ENCODE measurements at places on chromosomes 1 and 21. TPM values are rescaled to one million over a fixed set of nuclear protein-coding genes. Genes with fewer than 3 reads are reported as not detected.

GRCh38 chr1:19478322-19478721 is 7.0 kb downstream of the CAPZB start:
- no peak for DNase-seq

- peak; percentile 87 for DNase-seq
These were observed at the start of gene PNRC2 for GRCh38 chr1:23959461-23960290. Gene PNRC2, plus strand, starts transcription at chr1:23959828. Its CDS starts 1,630 bp downstream, at chr1:23961458.

GRCh38 chr1:221644663-221645258 is 97.1 kb downstream of the DUSP10 start:
- no peak for DNase-seq

GRCh38 chr21:22679207-22679606 is 1681.0 kb downstream of the NCAM2 start:
- no peak for DNase-seq

The NEXN gene
- 116 TPM for total RNA-seq

DNA sequence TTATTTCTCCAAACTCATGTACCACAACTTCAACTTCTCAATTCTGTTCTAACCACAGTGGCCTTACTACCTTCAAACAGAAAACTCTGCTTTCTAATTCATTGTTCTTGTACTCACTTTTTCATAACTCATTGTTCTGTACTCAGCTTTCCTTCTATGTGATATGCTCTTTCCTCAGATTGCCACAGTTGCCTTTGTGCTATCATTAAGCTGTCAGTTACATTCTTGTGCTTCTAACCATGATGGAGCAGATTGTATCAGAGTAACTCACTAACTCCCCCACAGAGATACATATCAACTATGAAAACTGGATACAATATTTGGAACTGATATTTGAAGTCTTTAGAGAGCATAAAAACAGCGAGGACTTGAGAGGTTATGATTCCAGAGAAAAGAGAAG is 1213.7 kb downstream of the KCNT2 start:
- no peak for DNase-seq

GRCh38 chr21:45056296-45056904 is 18.0 kb upstream of the ADARB1 start:
- no peak for DNase-seq

- no peak for DNase-seq
These were observed 41.1 kb downstream of the SLC45A1 start for GRCh38 chr1:8358897-8359616.

DNA sequence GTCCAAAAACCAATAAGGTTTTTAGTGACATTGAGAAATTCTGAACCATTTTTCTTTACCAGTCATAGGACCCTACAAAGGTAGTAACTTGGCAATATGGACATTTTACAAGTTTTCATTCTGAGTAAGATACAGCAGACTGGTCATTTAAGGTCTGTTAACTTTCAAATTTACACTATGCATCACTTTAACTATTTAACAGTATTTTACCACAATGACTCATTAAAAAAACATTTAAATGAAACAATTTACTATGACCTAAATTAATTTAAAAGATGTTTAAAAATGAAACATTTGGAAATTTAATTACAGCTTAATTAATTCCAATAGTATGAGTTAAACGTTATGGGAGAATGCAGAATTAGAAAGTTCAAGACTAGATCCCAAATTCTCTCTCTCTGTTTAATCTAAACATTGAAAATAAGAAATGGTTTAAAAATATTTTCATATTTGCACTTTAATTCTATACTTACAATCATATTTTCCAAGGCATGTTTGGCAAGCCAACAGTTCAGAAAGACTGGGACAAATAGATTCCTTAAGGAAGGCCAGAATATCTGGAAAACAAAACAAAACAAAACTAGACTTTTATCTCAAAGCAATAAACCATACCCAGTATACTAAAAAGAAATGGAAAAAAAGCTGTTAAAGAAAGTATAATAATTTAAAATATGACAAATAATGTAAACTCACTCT is 140.9 kb downstream of the KCNT2 start:
- DNase-seq: no peak

DNA sequence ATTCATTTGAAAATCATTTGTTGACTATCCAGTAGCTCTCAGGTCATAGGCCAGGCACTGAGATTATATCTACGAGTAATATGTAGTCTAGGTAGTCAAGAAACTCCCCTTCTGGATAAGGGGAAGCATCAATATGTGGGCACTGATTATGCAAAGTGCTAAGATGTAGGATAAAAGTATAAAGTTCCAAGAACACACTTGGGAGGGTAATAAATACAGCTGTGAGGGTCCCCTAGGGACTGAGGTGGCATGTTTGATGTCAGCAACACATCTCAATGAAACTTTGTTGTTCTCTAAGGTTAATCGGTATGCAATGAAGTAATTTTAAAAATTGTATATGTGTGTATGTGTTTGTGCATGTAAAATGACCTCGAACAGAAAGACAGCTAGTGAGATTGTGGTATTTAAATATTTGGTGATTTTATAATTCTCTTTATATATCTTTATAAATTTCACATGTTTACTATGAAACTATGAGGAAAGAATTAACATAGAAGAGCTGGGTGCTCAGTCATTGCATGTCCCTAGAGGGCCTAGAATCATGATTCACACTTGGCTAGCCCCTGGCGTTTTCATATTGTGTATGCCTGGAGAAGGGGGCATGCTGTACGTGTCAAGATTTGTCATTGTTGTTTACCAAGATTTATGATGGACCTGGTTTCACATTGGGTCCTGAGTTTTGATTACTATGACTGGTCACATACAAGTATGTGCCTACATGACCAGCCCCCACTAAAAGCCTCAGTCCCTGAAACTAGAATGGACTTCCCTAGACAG is 140.1 kb upstream of the DUSP10 start:
- no peak for DNase-seq

- no peak for DNase-seq
These were observed 179.2 kb downstream of the ZNF281 start for GRCh38 chr1:200230671-200231070.

DNA sequence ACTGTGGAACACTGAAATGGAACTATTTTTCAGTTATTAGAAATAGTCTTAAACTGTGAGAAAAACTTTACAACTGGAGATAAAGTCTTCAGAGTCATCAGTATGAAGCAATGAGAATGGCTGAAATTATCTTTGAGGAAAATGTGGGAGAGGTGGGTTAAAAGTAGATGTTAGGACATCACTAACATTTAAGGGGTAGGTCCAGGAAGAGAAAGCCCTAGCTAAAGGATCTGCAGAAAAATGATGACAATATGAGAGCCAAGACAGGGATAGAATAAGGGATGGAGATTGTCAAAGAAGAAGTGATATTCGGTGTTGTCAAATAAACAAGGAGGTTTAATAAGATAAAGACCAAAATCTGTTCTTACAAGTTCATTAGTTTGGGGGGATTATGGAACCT is 123.3 kb upstream of the GPR52 start:
- DNase-seq: no peak

DNA sequence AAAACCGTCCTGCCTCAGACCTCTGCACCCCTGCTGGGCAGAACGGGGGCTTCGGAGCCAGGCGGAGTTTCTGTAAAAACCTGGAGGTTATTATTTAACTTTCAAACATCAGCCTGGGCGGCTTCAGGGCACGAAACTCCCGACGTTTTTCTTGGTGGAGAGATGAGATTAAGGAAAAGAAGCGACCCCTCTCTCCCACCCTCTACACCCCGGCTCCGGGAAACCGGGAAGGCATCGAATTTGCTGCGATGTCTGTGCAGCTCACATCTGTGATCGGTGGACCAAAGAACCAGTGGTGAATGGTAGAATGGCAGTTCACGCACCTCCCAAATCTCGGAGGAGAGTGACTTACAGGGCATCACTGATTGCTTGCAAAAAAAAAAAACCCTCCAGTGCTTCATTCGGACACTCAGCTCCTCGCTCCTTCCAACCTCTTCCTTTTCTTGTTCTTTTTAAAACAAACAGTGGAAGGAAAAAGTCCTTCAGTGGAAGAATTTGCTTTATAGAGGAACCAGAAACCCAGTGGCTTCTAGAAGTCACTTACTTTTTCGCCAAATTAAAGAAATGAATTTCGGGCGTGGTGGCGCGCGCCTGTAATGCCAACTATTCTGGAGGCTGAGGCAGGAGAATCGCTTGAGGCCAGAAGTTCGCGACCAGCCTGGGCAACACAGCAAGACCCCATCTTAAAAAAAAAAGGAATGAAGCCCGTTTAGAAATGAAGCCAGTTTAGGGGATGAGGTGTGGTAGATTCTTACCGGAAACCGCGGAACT is 884 bp downstream of the PHACTR4 start:
- DNase-seq: no peak

GRCh38 chr1:173411835-173412742 is 65.0 kb upstream of the PRDX6 start:
- no peak for DNase-seq

The S100A11 gene
- total RNA-seq: 210 TPM

The SPRR1A gene
- total RNA-seq: not detected

- no peak for DNase-seq
These were observed 31.4 kb downstream of the CTH start for GRCh38 chr1:70442490-70442889.

DNA sequence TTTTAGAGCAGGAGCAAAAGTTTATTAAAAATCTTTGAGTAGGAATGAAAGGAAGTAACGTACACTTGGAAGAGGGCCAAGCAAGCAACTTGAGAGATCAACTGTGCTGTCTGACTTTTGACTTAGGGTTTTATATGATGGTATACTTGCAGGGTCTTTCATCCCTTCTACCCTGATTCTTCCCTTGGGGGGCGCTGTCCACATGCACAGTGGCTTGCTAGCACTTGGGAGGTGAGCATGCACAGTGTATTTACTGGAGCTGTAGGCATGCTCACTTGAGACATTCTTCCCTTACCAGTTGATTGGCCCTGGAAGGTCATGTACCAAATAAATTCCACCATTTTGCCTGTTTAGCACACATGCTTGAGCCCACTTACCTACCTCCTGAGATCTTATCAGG is 1001.3 kb upstream of the ADGRL2 start:
- DNase-seq: no peak

DNA sequence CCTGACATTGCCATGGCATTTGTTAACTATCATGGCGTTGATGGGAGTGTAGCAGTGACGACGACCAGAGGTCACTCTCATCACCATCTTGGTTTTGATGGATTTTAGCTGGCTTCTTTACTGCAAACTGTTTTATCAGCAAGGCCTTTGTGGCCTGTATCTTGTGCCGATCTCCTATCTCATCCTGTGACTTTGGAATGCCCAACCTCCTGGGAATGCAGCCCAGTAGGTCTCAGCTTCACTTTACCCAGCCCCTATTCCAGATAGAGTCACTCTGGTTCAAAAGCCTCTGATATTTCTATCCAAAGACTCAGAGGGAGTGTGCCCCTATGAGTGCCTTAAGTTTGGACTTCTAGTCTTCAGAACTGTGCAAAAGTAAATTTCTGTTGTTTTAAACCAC is 130.1 kb downstream of the ADAMTS1 start:
- no peak for DNase-seq

The LAPTM5 gene
- 127 TPM for total RNA-seq

The SASS6 gene
- 2.4 TPM for total RNA-seq

The TEX38 gene
- not detected for total RNA-seq

The SEMA6C gene
- total RNA-seq: 6.8 TPM

DNA sequence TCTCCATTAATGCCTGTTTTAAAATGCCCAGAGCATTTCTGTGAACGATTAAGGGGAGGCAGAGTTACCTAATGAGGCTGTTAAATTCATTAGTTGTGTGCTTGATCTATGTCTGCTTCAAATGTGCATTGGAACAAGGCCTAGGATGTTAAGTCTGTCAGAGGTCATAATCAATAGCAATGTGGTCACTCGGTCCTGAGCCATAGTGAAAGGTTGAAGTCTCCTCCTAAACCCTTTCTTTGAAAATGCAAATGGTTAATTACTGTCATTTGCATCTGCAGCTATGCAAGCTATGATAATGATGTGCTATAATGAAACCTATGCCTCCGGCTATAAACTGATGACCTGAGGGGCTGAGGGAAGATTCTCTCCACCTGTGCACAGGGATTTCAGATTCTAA is 114.2 kb upstream of the NR5A2 start:
- no peak for DNase-seq

- DNase-seq: no peak
These were observed 79.4 kb downstream of the LBR start for GRCh38 chr1:225348400-225348799.

DNA sequence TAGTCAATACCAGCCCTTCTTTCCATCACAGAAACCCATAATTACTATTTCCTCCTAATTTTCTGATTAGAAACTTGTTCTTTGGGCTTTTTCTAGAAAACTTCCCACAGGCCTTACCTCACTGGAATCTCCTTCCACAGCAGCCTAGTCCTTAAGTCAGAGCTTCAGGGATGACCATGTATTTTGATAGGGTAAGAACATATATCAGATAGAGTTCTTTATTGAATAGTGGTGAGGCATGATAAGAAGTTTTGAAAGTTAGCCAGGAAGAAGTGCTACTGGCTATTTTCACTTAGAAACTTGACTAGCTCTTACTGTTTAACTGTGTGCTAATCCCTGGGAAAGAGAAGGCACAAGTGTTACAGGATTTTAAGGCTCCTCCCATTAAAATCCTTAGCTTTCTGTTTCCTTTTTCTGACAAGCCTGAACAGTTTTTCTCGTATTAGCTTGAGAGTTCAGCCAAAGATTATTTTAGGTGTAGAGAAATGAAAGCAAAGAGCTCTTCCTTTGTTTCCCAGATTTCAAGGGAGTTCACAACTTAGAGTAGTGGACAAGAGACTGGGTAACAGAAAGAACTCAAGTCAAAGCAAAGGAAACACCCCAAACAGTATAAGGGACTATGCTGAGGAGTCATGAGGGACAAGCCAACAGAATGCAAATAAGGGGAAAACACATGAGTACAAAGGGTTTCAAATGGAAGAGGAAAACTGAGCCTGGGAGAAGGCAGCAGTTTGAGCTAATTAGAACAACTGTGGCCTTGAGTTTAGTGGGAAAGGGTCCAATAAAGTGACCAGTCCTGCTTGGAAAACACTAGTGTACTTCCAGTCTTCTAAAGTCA is 37.2 kb upstream of the AIM2 start:
- no peak for DNase-seq

GRCh38 chr1:202658251-202658759 is 51.9 kb downstream of the SYT2 start:
- no peak for DNase-seq

GRCh38 chr1:103783944-103784377 is 34.3 kb downstream of the AMY1C start:
- no peak for DNase-seq

The AQP10 gene
- total RNA-seq: not detected

- no peak for DNase-seq
These were observed 2.0 kb downstream of the EFHD2 start for GRCh38 chr1:15411593-15412137.

DNA sequence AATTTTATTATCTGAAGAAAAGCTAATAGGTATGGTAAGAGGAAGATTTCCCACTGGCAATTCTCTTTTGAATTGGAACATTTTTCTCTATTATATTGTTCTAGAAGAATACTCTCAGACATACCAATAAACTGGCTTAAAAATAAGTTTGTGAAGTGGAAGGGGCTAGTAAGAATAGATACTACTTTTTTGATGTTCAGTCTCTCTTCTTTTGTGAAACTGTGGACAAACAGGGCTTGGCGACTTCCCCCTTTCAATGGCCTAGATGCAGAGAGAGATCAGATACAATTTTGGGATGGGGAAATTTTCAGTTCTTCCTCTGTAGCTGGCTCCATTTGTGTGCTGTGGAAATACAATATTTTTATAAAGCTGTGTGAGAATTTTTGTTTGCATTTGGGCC is 2.5 kb downstream of the PBX1 start:
- no peak for DNase-seq

The CD244 gene
- 0.78 TPM for total RNA-seq

The CFHR2 gene
- not detected for total RNA-seq
